ENCODE measurements at places on chromosomes 4 and X. TPM values are rescaled to one million over a fixed set of nuclear protein-coding genes. Genes with fewer than 3 reads are reported as not detected.

The UGT2B15 gene
- 0.69 TPM for polyA plus RNA-seq

The SPANXN4 gene
- not detected for polyA plus RNA-seq

The GRID2 gene
- 1.4 TPM for polyA plus RNA-seq

The ZNF630 gene
- 1.8 TPM for polyA plus RNA-seq

The DEFB131A gene
- polyA plus RNA-seq: not detected

DNA sequence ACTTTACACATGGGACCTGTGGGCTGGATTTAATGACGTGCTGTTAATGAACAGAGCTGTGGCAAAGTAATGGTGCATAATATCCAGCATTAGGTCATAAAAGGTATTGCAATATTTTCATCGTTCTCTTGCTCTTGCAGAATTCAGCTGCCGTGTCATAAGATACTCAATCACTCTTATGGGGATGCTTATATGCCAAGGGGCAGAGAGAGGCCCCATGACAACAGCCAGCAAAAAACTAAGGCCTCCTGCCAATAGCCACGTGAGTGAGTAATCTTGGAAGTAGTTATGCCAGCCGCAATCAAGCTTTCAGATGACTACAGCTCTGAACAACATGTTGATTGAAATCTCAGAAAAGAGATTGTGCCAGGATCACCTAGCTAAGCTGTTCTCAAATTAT lies 616.9 kb downstream of the FSTL5 start:
- no peak for DNase-seq

DNA sequence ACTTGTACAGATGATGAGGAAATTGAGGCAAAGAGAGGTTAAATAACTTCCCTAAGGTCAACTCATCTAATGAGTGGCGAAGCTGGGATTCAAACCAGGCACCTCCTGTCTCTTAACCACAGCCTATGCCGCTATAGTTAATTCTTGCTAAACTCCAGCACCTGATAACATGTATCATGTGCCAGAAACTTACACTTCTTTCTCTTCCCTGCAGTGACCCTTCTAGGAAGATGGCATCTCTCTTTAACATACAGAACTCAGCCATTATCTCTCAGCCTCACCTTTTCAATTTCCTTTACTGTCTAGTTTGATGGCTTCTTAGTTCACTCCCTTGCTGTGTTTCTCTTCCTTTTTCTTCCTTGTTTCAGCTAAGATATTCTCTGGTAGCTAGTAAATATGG lies 2.5 kb downstream of the VBP1 start:
- DNase-seq: no peak

DNA sequence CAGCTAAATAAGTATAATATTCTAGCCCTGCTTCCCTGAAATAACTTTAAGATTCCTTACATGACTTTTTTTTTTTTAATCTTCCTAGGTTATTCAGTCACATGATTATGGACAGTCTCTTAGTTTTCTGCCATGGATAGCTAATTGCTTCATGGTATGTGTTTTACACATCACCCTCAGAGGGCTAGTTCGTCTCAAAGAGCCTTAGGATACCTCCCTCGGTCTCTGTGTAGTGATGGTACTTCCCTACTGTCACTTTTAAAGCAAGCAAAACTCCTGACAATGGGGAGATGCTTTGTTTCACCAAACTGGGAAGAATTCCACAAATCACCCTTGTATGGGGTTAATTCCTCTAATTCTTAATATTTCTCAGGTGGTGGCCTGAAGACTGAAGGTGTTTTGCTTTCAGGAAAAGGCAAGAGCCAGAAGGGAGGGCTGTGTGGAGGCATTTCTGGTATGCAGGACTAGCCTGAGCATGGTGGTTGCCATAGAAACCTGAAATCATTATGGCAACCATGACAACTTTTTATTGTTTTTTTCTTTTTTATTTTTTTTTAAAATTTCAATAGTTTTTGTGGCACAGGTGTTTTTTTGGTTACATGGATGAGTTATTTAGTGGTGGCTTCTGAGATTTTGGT lies 70.4 kb downstream of the BEX3 start:
- no peak for DNase-seq

GRCh38 chr4:137934046-137934445 lies 308.1 kb downstream of the SLC7A11 start:
- DNase-seq: no peak

GRCh38 chr4:42401171-42401570 lies 3.9 kb downstream of the SHISA3 start:
- DNase-seq: peak; percentile 9

DNA sequence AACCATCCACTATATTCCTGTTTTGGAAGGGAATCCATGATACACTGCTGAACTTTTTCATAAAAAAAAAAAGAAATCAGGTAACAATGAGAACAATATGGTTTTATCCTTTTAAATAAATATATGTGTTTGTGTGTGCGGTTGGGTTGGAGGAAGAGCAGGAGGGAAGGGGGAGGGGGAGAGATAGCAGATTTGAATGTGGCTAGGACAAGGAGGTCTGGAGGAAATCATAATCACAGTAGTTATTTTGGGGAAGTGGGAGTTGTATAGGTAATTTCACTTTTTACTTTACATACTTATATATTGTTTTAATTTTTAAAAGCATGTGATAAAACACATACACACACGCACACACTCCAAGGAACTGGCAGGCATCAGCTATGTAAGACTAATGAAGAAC lies 134.5 kb upstream of the MBNL3 start:
- DNase-seq: no peak

DNA sequence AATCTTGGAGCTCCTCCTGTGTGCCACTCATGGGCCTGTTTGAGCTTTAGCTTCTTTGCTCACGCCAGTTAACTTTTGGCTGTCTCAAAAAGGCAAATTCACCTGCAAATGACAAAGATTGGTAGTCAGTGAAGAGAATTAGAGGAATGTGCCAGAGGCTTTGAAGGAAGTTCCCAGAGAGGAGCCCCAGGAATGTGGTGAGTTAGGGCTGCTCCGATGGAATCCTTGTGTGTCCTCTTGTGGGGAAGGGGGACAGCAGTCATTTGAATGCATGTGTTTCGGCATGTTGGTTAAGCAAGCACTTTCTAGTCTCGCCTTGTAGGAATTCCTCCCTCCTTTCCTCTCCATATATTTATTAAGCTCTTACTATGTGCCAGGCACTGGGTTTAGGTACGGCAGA lies 62.9 kb downstream of the ELF4 start:
- no peak for DNase-seq

DNA sequence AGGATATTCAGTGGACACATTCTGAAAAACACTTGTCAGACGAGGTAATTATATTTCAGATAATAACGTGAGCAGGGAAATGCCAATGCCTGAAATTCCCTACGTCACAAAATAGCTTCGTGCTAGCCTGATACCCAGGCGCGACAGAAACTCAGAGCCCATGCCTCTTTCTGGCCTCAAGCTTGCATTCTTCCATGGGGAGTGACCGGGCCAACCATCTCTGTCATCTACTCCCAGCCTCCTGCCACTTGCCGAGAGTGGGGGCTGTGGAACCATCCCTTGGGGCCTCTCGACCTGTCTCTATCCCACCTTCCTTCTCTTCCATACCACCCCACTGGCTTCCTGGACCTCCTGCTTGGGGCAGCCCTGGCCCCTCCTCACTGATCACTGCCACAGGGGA lies 34.5 kb upstream of the CDKN2AIP start:
- DNase-seq: peak; percentile 53

DNA sequence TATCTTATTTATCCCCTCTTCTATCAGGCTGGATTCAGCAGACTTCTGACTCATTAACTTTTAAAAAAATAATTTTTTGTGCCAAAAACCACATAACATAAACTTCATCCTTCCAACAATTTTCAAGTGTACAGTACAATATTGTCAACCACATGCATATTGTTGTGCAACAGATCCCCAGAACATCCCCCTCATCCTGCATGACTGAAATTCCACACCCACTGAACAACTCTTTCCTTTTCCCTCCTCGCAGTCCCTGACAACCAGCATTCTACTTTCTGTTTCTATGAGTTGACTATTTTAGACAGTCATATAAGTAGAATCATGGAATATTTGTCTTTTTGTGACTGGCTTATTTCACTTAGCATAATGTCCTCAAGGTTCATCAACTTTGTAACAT lies 2.2 kb upstream of the MID2 start:
- DNase-seq: peak; percentile 30

- no peak for DNase-seq
These were observed 385.2 kb downstream of the GPAT3 start for GRCh38 chr4:83921124-83921523.

- DNase-seq: peak; percentile 86
These were observed 69.1 kb downstream of the SHISA3 start for GRCh38 chr4:42466273-42466844.

DNA sequence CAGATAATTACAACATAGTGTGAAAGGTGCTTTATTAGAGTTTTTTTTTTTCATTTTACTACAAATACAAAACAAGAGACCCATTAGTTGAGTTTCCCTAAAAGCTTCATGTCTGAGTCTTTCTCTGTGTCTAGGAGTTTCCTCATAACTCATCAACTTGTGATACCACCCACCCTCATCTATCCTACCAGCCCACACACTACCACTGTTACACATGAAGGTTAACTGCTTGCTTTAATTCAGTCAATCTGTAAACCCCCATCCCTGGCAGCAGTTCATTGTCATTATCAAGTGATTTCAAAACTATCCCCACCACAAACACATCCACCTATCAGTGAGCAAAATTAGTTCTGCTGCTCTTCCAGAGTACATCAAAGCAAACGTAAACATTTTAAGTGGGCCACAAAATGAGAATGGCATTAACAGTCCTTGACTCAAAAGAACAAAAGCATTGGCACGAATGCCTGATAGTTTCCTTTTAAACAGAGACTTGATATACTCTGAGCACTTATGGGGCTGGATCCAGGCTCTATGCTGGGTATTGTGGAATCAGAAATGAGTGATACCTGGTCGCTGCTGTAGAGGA lies 331.6 kb upstream of the FAM241A start:
- DNase-seq: no peak

DNA sequence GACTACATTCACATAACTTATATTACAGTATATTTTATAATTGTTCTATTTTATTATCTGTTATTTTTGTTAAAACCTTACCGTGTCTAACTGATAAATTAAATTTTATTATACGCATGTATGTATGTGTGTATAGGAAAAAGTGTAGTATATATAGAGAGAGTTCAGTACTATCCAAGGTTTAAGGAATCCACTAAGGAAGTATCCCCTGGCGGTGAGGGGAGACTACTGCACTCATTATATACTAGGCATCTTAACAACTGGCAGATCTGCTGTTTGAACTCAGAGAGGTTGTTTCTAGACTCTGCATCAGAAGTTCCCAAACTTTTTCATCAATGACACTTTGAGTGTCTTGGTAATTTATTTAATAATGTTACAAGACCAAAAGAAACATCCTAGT lies 70.9 kb downstream of the NDST4 start:
- no peak for DNase-seq

GRCh38 chr4:39295784-39296183 lies 70.4 kb downstream of the RFC1 start:
- no peak for DNase-seq

DNA sequence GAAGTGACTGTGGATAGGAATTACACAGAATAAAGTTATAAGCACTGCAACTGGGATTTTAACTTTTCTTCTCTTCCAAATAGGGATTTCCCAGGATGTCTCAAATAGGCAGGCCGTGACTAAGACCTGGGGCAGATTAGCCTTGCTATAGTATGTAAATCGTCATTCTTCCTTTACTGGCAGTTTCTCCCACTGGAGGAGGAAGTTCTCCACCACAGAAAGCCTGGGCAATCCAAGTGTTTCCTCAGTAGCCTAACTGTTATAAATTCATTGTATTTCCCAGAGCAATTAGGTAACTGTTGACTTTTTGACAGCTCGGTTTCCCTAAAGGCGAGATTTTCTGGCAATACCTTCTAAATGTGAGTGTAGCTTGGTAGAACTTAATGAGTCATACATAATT lies at the start of gene TNIP3:
Gene TNIP3, minus strand, starts transcription at position 31 of the 400 bp plus-strand sequence. CDS start 196 bp downstream, outside the sequence.
- DNase-seq: no peak

DNA sequence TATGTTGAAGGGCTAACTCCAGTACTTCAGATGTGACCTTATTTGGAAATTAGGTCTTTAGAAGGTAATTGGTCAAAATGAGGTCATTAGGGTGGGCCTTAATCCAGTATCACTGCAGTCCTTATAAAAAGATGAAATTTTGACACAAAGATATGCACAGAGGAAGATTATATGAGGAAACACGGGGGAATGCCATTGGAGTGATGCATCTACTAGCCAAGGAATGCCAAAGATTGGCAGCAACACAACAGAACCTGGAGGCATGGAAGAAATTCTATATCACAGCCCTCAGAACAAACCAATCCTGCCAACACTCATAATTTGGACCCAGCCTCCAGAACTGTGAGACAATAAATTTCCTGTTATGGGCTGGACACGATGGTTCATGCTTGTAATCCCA lies 17.6 kb downstream of the TRIM61 start:
- no peak for DNase-seq

GRCh38 chr4:1576961-1577821 lies 106.9 kb downstream of the FAM53A start:
- no peak for DNase-seq

- no peak for DNase-seq
These were observed 1.9 kb downstream of the FAM114A1 start for GRCh38 chr4:38869511-38869910.

DNA sequence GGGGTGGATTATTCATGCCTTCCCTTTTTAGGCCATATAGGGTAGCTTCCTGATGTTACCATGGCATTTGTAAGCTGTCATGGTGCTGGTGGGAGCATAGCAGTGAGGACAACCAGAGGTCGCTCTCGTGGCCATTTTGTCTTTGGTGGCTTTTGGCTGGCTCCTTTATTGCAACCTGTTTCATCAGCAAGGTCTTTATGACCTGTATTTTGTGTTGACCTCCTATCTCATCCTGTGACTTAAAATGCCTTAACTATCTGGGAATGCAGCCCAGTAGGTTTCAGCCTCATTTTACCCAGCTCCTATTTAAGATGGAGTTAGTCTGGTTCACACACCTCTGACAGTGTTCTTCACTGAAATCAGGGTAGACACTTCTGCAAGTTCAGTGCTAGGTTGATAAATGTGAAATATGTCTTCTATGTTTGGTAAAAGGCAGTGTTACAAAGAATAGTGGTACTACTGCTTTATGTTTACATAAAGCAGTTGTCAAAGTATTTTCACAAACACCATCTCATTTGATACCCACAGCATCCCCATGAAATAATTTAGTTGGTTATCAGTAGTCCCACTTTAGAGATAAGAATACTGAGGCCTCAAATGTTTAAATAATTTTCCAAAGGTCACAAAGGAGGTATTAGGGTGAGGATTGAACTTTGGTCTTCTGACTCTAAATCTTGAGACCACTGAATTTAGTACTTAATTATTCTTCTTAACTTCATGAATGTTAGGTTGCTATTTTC lies 77.1 kb upstream of the C4orf54 start:
- no peak for DNase-seq

All from muscle of leg (tissue), 16 donors.